Activated naive CD4-positive, alpha-beta T cell treated with Interleukin-2 at 50 U/mL for 16 hours (primary cell): ENCODE measurements at places on chromosomes 11 and 22.
A peak's percentile ranks its signal among the peaks of the same experiment; 100 is the strongest.

GRCh38 chr11:120199613-120200012 is 11.2 kb upstream of the OAF start:
- no peak for DNase-seq

DNA sequence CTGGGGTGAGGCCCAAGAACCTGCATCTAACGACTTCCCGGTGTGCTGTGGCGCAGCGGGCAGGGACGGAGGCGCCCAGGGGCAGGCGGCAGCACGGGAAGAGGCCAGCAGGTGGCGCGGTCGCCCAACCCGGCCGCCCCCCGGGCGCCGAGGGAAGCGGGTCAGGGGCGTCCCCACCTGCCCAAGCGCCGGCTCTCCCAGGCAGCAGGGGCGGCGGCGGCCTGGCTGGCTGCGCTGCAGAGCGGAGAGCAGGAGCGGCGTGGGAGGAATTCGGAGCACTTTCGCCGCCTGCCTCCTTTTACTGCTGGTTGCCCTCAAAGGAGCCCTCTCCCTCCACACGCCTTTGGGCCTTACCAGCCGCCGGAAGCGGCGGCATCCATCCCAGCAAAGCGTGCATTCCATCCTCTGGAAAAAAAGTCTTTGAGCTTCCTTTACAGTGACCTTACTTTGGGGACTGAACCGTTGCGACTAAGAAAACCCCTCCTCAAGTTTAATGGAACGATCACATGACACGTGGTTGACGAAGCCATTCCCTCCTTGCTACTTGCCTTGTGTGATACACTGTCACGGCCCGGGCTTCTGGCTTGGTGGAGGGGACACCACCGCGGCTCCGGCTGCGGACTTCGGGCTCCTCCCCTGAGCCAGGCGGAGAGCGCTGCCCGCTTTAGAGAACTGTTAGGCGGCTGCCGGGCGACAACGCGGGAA is 106.8 kb upstream of the CLMP start:
- peak; percentile 75 for DNase-seq

- no peak for DNase-seq
These were observed 7.7 kb downstream of the BLID start for GRCh38 chr11:122108192-122108799.

GRCh38 chr11:34988294-34989255 is 72.2 kb downstream of the PDHX start:
- no peak for DNase-seq

GRCh38 chr11:48005831-48006270 is 25.5 kb downstream of the PTPRJ start:
- DNase-seq = peak; percentile 30

DNA sequence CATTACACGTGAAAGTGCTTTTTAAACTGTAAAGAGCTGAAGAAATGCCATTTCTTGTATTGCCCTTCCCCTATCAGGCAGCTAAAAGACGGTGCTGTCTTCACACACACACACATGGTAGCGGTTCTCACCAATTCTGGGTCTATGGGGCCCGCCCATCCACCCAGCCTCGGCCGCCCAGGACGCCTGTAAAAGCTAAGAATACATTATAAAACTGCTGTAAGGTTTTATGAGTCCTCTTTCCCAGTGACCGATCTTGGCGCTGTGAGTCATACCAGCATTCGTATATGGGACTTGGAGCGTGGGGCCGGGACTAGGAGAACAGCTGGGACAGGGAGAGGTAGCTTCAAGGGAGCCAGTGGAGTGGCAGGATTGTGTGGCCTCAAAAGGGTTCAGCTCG is 149.7 kb upstream of the CADM1 start:
- DNase-seq = no peak

- no peak for DNase-seq
These were observed 1945.3 kb upstream of the RAG2 start for GRCh38 chr11:38543311-38543710.

DNA sequence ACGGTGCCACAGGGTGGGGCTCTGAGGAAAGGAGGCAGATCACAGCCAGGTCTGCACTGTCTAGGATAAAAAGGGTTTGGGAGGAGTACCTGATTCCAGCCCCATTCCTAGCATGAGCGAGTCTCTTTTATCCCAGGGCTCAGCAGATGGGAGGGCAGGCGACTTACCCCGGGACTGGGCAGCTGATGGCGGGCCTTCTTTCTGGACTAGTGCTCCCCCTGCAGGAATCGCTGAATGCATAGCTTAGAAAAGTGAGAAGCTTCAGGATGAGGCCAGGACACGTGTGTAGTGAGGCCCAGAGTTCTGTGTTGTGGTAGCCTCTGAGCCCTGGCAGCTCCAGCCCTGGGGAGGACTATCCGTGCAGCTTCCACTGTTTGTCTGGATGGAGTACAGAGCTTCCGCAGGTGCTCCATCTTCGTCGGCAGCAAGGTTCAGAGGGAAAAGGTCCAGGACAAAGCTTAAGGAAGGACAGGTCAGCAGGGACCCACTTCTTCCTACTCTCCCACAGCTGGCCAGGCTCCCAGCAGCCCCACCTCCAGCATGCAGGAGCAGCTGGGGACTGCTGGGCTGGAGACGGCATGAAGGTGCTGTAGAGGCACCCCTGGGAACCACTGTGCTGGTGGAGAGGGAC is 30.4 kb downstream of the COMMD9 start:
- DNase-seq = no peak

GRCh38 chr22:49971232-49972162 is 10.9 kb downstream of the PIM3 start:
- peak; percentile 79 for DNase-seq

DNA sequence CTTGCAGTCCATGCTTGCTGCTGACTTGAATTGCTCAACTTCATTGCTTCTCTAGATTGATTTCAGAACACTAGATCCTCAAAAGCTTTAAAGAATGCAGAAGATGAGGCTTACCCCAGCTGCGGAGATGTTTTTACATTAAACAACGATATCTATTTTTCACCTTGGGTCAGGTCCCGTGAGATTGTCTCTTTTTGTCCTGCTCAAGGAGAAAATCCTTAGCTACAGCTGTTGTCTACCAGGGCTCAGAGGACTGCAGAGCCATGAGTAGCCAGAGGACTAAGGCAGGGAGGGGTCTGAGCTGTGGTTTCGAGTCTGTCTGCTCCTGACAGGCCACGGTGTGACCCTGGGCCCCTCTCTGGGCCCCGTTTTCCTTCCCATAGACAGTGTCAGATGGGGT is 51.4 kb downstream of the PKNOX2 start:
- DNase-seq = no peak
